Stimulated activated CD8-positive, alpha-beta memory T cell treated with anti-CD3 and anti-CD28 coated beads, Interleukin-15, amount 100 ng/mL, for 4 hours (primary cell): ENCODE measurements at places on chromosomes 3 and 15.
A peak's percentile ranks its signal among the peaks of the same experiment; 100 is the strongest.

DNA sequence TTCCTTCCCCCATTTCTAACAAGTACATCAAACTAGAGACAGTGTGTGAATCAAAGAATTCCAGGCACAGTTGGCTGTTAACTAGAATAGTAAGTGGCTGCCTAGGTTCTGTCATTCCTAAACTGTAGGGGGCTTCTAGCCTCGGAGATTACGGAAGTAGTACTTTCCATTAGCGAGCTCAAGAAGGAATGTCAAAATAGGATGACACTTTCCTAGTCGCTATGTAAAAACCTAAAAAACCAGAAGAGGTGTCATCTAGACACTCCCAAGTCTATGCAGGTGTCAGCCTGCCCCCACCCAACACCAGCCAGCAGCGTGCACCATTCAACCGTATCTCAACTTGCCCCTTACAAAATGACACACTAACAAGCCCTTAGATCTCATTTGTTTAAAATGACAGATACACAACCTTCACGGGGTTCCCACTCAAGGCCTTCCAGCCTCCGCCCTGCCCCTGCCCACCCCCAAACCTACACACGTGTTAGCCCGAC is 874 bp downstream of the INO80 start:
- no peak for DNase-seq

DNA sequence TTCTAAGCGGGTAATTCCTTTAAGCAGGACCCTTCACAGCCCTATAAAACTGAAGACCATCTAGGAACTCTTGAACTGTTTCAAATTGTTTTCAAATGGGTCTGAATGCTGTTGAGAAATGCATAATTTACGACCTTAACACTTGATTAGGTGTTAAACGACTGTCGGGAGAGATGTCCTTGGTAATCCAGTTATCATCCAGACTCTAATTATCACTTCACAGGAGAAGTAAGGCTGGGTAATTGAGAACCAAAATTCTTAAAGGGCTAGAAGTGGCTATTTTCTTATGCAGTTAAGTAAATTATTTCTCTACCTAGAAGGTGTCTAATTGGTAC is 276.7 kb upstream of the TBC1D5 start:
- no peak for DNase-seq

- no peak for DNase-seq
These were observed 111.7 kb downstream of the DNAJB8 start for GRCh38 chr3:128354788-128355542.

DNA sequence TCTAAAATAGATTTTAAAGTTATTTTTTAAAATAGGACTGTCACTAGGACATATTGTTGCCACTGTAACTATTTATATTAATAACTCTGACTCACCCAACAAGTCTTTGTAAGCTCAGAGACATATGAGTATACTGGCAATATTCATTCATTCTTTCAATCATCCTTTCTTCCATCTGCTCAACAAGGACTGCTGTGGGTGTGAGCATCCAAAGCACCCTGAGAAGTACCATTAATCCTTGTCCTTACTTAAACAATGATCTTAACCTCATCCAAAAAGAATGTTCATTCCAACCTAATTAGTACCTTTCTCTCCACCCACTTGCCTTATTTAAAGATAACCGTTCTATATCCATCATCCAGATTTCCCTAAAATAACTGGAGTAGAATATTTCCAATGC is 94.2 kb upstream of the PPP2R3A start:
- DNase-seq, result no peak

GRCh38 chr3:14424711-14425580 is 22.5 kb downstream of the SLC6A6 start:
- DNase-seq, result no peak

- no peak for DNase-seq
These were observed 45.9 kb upstream of the TRPM1 start for GRCh38 chr15:31147456-31147855.

DNA sequence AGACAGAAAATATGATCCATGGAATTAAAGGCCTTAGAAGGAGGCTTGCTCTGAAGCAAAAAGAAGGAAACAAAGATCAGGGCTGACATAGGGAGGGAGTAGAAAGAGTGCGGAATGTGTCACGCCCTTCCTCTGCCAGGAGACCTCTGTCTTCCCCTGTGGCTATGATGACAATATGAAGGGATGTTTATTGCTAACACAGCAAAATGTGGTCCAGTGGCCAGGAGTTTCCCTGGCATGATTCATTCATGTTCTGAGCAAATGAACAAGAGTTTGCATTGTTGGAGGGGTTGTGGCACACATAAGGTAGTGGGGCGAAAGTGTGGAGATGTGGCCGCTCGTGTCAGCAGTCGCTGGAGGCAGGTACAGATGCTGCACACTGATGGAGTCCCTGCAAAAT is 169.4 kb downstream of the SHQ1 start:
- no peak for DNase-seq

DNA sequence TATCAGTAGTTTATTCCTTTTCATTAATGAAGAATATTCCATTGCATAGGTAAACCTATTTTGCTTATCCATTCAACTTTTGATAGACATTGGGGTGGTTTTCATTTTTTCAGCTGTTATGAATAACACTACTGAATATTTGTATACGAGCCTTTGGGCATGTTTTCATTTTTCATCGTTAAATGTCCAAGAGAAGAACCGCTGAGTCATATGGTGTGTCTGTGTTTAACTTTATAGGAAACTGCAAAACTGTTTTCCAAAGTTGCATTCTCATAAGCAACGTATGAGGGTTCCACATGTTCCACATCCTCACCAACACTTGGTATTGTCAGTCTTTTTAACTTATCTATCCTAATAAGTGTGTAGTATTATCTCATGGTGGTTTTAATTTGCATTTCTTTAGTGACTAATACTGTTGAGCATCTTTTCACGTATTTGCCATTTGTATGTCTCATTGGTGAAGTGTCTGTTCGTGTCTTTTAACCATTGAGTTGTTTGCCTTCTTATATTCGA is 33.8 kb downstream of the REC114 start:
- no peak for DNase-seq

- no peak for DNase-seq
These were observed 31.1 kb downstream of the RAB6B start for GRCh38 chr3:133864616-133865015.

- no peak for DNase-seq
These were observed 6.0 kb upstream of the LARP6 start for GRCh38 chr15:70859998-70860397.

DNA sequence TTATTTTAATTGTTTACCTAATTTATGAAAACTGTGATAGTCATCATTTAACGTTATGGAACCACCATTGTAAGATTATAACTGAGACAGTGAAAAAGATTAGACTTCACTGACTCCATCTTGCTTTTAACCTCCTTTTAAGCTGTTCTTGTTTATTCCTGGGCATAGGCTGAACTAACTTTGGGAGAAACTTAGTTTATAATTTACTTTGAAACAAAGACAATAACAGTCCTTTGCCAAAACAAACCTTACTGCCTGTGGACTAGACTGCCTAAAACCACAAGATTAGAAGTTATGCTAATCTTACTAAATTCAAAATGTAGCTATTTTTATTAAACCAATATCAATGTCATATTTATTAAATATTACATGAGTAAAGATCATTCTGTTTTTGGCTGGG is 44.3 kb upstream of the TMEM45A start:
- DNase-seq, result no peak

DNA sequence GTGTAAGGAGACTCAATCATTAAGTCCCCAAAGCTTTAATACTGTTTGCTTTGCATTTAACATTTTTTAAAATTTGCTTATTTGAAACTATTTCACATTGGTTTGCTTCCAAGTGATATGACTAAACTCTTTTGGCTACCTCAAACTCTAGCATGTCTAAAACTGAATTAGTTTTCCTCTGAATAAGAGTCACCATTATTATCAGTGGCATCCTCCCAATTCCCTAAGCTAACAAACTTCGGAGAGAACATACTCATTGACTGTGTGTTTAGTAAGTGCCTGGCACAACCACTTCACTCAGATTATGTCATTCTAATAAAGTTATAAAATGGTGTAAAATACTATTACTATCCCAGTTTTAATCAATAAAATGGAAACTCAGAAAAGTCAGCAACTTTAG is 21.9 kb downstream of the ATOSA start:
- no peak for DNase-seq

DNA sequence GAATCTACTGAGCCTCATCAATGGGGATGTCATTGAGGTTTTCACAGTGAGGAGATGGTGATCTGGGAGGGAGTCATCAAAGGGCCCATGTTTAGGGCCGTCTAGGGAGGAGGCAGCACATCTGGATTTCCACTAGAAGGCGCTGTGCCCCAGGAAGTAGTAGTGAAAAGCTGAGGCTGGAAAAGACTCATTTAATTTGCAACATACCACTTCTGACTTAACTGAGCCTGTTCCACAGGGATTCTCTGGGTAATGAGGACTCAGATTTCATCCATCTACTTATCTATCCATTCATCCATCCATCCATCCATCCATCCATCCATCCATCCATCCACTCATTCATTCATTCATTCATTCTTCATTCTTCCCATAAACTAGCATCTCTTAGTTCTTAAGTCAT is 17.4 kb upstream of the SHF start:
- DNase-seq, result peak; percentile 25

DNA sequence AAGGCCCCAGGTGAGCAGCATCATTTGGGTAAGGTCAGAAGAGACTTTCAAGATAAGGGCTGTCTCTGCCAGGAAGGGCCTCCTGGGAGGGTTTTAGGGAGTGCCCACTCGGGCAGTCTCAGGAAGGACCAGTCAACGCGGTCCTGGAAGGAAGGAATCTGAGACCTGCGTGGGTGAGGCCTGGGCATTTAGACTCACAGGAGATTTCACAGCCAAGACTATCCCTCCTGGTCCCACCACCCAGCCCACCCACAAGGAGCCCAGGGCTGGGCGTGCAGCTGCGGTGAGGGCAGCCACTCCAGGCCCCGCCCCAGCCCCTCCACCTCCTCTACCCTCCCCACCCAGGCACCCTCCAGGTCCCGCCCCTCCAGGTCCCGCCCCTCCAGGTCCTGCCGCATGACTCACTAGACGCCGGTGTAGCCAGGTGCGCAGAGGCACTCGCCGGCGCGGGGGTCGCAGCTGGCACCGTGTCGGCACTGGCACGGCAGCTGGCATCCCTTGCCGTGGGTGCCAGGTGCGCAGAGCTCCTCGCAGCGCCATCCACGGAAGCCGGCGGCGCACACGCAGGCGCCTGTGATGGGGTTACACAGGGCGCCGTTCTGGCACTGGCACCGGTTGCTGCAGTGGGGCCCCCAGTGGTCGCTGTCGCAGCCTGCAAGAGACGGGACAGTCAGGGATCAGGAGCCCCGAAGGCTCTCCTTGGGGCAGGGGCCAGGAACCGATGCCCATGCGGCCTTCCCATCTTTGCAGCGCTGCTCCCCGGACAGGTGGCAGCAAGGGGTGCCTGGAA is 112.7 kb downstream of the RAB11A start:
- peak; percentile 47 for DNase-seq

DNA sequence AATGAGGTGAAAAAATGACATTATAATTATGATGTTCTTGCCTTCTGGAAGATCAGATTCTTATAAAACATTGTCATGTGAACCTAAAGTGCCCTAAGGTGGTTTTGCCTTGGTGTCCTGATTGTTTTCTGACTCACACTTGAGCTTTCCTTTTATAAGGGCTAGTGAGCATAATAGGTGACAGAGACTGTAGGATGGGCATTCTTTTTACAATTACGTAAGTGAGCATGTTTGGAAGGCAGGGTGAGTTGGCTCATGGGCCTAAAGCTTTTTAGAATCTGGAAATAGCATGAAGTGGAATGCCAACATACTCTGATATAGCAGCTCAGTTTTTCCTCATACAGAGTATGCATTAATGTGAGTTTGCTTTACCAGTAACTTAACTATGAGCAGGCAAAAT is 41.2 kb downstream of the CRYBG3 start:
- no peak for DNase-seq

DNA sequence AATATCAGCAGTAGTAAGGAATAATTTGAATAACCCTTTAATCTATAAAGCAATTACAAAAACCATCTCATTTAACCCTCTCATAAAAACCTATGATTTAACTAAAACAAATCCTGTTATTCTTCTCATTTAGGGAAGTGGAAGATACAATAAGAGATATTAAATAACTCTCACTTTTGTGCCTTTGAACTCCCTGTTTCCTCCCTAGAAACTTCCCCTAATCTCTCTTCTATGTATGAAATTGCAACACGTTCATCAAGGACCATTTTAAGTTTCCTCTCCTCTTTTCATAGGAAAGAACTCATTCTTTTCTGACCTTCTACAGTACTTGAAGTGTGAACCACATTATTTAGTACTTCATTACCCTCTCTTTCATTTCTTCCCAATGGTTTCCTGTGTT is 18.8 kb upstream of the FAM81A start:
- DNase-seq, result no peak

DNA sequence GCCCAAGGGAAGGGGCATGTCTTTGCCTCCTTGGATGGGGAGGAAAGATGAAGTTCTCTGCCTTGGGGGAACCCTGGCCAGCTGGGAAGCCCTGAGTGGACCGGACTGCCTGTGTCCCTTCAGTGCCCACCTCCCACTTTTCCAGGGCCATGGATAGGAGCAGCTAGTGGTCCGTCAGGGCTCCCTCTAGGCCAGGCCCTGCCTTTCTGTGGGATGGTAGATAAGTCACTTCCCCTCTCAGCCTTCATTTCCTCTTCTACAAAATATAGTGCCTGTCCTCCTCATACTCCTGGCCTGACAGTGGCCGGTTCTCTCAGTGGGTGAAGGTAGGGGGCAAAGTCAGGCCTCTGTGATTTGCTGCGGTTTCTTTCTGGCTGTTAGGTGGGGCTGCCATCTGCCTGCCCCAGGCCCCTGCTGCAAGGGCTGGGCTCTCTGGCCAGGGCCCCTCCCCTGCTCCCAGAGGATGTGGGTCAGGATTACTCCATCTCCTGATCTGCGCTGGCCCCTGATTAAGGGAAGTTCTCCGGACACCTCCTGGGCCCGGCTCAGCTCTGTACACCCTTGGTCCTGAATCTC is 1.4 kb downstream of the PLEKHO2 start:
- no peak for DNase-seq

DNA sequence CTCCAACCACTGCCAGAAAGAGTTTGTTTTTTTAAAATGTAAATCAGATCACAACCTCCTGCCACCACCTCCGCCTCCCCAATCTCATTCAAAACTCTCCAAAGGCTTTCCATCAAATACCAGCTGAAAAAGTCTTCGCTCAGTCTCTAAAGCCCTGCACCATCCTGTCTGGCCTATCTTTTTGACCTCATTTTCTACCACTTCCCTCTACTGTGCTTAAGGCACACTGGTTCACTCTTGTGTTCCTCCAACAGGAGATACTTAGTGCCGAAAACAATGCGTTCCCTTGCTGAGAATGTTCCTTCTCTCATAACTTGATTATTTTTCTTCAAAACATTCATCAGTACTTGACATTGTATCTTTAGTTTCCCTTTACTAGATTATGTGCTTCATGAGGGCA is 3.5 kb downstream of the BTBD1 start:
- no peak for DNase-seq

- no peak for DNase-seq
These were observed 61.6 kb downstream of the GLCE start for GRCh38 chr15:69222002-69222474.

- DNase-seq, result no peak
These were observed at the start of gene LRRFIP2 for GRCh38 chr3:37174532-37175126. TSS of gene LRRFIP2 (minus strand) at chr3:37174582. CDS start at chr3:37148983, 25,599 bp downstream.

GRCh38 chr3:9352917-9353752 is 9.7 kb upstream of the THUMPD3 start:
- DNase-seq, result peak; percentile 34
